ENCODE measurements at places on chromosomes 13 and 19.

DNA sequence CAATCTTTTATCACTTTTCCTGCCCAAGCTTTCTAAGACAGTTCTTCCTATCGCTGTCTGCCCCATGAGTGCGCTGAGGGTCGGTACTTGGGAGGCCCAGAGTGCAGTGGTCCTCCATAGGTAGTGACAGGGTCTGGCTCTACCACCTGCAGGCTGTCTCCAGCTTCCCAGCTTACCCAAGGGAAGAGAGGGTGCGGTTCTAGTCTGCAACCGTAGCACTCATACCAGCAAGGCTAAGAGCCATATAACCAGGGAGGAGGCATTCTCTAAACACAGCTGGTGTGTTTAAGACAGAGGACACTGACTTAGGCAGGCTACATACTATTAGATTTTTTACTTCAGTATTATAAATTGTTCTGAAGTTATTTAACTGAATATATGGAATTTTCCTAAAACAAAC, 8.2 kb downstream of the PROZ start:
- no peak for DNase-seq

GRCh38 chr13:105196052-105196451, 1339.4 kb downstream of the EFNB2 start:
- no peak for DNase-seq

GRCh38 chr19:22545751-22546150, 88.4 kb upstream of the ZNF492 start:
- peak; percentile 29 for DNase-seq

- no peak for DNase-seq
Measured at GRCh38 chr13:50122455-50122854, 107.2 kb downstream of the KCNRG start.

DNA sequence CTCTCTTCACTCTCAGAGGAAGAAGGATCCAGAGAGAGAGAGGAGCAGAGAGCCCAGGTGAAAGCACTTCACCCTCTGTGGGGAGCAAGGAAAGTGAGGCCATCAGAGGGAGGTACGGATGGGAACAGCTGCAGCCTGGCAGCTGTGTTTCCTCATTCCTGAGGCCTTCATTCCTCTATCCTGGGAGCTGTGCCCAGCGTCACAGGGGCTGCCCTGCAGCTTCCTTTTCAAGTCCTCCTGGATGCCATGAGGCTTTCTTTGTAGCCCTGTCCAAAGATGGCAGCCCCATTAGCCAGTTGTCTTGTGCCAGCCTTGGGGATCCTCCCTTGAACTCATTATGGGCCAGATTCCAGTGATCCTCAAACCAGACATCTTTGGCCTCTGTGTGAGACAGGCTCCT, 76.8 kb upstream of the PCDH8 start:
- no peak for DNase-seq

- DNase-seq: no peak
Measured at GRCh38 chr19:54164369-54165068, 5.0 kb upstream of the LENG1 start.

GRCh38 chr19:7000333-7000732, 20.9 kb downstream of the MBD3L2B start:
- no peak for DNase-seq

DNA sequence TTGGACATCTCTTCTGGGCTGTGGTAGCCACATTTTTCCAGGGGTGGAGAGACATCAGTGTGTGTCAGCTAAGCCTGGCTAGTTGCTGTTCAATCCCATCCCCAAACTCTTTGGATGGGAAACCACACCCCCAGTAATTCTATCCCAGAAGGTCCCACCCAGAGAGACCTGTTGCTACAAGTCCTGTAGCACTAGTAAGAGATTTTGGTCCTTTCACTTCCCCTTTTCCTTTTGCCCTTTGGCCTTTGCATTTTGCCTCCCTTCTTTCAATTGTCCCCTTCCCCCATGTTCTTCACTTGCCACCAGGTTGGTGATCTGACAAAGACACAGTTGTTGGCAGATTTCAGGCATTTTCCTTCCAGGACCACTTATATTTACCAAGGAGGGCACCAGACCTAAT, 3.8 kb downstream of the CBY2 start:
- DNase-seq: no peak

DNA sequence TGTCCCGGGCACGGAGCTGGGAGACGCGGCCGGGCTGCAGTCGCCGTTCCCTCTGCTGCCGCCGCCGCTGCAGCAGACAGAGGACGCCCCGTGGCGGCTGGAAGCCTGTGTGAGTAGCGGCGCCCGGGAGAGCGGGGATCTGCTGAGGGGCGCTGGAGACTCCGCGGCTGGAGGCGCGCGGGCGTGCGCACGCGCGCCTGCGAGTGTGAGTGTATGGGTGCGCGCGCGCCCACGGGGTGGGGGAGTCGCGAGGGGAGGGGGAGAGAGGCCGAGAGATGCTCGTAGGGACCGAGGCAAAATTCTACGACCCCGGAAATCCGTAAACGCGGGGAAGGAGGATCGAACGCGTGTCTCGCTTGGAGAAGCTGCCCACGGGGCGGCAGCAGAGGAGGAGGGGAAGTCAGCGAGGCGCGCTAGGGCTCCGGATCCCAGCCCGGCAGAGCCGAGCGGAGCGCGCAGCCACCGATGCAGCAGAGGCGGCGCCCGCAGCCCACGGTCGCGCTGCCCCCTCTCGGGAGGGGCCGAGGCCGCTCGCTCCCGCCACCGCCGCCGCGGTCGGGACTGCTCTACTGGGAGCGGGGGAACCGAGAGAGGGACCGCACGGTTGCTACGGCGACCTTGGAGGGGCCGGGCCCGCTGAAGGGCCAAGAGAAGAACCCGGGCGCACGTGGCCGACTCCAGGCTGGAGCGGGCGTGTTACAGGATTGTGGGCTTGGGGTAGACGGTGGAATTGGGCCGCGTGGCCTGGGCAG, at the start of gene ENOX1:
TSS of gene ENOX1 (minus strand) at position 207 of the 752 bp plus-strand sequence.
- peak; percentile 32 for DNase-seq

- DNase-seq: no peak
Measured at GRCh38 chr13:109208522-109208921, 577.9 kb downstream of the IRS2 start.

DNA sequence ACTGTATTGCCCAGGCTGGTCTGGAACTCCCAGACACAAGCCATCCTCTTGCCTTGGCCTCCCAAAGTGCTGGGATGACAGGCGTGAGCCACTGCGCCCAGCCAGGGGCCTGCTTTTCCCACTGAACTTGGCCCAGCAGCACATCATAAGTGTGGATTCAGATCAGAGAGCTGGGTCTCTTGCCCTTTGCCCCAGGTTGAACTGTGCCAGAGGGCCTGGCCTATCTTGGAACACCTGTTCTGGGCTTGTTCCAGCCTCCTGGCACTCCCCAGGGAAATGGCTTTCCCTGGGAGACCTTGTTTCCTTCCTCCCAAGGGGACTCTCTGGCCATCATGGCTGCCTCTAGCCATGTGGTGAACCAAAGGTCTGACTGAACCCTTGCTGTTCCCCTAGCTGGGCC, 3.4 kb downstream of the CC2D1A start:
- no peak for DNase-seq

DNA sequence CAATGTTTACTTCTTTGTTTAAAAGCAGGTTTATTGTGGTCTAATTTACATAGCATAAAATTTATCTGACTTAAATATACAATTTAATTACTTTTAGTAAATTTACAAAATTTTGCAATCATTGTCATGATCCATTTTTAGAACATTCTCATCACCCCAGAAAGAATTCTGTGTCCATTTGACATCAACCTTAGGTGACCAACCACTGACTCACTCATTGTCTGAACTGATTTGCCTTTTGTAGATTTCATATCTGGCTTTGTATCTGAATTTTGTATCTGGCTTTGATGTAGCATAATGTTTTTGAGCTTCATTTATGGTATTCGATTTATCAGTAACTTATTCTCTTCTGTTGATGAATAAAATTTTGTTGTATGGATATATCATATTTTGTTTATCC, 40.4 kb downstream of the EDNRB start:
- DNase-seq: no peak

DNA sequence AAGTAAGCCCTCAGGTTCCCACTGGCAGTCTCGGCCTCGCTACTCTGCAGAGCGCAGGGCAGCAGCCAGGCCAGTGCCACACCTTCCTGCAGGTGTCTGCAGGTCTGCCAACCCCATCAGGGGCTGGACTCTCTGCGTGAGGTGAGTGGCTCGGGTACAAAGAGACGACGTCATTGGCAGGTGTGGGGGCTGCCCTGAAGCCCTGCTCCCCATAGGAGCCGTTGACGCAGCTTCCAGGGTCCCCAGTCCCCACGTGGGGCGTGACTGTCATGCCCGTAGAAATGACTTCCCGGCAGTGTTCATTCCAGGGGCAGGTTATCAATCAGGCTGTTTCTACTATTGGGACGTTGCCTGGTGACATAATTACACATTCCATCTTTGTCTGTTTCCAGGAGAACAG, 15.3 kb upstream of the GJB6 start:
- DNase-seq: no peak

All from D721Med (cell line).